Activated CD4-positive, alpha-beta T cell treated with anti-CD3 and anti-CD28 coated beads for 48 hours (primary cell): ENCODE measurements at places on chromosomes 13 and 19.
A peak's percentile ranks its signal among the peaks of the same experiment; 100 is the strongest.

DNA sequence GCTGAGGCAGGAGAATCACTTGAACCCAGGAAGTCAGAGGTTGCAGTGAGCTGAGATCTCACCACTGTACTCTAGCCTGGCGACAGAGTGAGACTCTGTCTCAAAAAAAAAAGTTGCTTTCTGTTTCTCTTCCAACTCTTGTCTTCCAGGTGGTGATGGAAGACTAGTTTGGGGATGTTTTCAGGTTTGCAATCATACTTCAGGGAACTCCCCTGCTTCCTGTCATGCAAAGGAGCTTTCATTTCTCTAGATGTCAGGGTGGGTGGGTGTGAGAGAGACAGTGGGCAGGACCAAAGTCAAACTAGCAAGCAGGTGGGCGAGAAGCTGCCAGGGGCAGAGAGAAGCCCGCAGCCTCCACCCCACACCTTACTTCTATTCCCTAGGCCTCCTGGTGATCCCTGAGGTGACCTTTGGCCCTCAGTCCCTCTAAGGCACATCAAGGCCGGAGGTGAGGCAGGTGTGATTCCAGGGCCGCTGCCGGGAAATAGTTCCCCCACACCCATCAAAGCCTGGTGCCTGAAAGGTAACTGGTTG is 25.7 kb downstream of the CCNE1 start:
- DNase-seq: peak; percentile 63

GRCh38 chr19:15149737-15150136 is 42.5 kb downstream of the SYDE1 start:
- DNase-seq: no peak

DNA sequence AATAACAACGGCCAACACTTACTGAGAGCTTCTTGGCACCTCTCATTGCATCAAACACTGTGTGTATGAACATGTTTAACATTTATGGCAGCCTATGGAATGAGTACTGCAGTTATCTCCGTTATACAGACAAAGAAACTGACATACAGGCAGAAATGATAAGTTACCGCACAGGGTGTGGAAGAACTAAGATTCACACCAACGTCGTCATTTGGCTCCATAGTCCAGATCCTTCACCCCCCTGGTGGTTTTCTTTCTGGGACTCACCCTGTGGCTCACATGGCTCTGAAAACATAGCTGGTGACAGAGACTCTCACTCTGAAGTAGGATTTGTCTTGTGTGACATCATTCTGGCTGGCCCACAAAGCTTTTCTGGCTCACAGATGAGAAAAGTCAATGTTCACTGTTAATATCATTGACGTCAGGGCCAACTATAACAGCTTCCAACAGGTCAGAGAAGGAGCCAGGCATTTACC is 230.1 kb downstream of the DLEU7 start:
- DNase-seq: no peak

- no peak for DNase-seq
These were observed 12.6 kb downstream of the SCEL start for GRCh38 chr13:77548095-77548494.

DNA sequence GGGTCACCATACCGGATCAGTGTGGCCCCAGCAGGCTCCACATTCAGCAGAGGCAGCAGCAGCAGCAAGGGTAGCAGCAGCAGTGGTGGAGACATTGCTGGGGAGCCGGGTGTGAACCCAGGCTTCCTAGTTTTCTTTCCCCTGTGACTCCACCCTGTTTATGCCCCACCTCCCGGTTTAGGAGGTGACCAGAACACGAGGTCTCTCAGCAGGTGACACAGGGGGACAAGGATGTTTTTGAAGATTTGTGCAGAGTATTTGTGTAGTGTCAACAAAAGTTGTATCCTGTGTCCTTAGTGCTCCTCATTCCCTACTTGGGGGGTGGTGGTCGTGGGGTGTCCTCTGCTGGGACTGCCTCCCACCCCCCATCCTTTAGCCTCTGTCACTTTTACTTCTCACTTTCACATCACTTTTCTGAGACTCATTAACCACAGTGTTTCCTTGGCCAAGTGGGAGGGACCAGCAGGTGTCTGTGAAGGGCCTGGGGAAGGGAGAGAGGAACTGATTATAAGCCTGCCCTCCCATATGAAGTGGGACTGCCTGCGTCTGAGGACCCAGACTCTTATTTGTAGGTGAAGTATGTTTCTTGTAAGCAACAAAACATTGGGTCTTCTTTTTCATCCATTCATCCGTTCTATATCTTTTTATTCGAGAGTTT is 15.6 kb upstream of the KCNC3 start:
- DNase-seq: no peak
